ENCODE measurements at places on chromosomes 4 and X. TPM values are rescaled to one million over a fixed set of nuclear protein-coding genes. Genes with fewer than 3 reads are reported as not detected.

DNA sequence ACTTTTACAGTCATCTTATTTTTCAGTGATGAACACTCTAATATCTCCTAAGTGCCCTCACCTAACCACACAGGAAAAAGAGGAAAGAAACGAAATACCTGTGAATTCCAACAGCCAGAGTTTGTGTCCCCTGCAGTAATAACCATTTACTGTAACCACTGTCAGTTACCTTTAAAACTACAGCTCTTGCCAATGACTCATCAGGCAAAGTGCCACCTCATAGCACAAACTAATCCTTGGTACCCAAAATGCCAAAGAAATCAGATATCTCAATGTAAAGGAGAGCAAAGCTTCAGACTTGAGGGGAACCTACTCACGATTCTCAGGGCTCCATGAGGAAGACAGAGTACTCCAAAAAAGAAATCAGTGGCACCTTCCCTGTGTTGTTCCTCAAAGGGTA, 146.5 kb downstream of the NDST3 start:
- no peak for DNase-seq

GRCh38 chr4:183306811-183307210, 13.3 kb downstream of the CLDN22 start:
- no peak for DNase-seq

DNA sequence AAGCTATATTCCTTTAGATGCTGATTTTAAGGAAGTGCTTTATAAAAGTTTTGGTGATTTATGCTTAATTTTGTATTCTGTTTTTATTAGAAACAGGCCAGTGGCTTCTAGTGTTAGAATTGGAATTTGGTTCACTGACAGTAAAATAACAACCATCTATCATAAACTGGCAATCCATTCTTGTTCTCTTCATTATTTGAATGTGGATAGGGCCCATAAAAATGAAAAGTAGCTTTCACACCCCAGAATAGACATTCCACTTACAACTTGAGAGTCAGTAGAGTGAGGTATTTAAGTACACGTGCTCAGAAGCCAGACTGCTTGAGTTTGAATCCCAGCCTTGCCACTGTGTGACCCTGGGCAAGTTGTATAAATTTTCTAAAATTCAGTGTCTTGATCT, 232.4 kb upstream of the CTSO start:
- DNase-seq, result no peak

DNA sequence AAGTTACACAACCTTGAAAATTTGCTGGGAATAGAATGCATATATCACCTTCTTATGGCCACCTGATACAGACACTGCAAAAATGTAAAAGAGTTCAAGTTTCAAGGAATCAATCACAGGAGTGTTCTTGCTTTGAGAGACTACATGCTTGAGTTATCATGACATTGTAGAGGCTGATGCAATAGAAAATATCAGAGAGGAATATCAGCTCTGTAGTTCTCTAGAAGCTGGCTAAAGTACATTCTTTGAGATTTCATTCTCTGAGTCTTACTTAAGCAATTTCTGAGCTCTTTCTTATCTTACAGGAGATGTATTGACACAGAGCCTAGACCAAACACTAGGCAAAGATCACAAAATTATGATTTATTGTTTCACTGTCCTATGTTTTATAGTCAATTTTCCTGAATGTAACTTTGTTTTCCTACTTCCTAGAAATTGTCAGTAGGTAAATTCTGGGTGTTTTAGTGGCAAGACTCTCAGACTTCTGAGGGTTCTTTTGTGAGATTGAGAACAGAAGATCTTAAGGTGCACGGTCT, 152.1 kb upstream of the HPGD start:
- DNase-seq, result no peak

GRCh38 chrX:130523460-130524394, 121.9 kb downstream of the RBMX2 start:
- peak; percentile 49 for DNase-seq

DNA sequence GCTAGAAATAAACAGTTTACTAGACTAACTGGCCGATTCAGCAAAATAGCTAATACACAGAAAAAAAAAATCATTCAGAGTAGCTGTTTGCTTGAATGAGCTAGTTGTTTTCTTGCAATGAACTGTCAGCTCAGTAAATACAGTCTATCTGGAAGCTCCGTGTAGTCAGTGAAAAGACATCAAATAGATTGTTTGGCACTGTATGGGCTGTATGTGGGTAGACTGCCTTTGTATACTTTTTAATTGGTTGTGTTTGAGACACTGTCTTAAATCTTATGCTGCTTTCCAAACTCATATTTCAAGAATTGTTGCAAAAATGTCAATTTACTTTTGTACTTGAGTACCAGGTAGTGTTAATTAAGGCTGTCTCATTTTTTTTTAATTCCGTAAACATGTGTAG, 61.6 kb upstream of the GPR174 start:
- no peak for DNase-seq

DNA sequence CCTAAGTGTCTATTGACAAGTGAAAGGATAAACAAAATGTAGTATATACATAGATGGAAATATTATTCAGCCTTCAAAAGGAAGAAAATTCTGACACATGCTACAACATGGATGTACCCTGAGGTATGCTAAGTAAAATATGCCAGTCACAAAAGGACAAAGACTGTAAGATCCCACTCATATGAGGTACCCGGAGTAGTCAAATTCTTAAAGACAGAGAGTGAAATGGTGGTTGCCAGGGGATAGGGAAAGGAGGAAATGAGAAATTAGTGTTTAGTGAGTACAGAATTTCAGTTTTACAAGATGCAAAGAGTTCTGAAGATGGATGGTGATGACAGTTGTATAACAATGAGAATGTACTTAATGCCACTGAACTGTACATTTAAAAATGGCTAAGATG, 102.3 kb upstream of the NAP1L5 start:
- no peak for DNase-seq

GRCh38 chr4:17068891-17069290, 170.4 kb upstream of the LDB2 start:
- DNase-seq, result peak; percentile 57

GRCh38 chrX:17409566-17410290, 34.7 kb downstream of the NHS start:
- no peak for DNase-seq

DNA sequence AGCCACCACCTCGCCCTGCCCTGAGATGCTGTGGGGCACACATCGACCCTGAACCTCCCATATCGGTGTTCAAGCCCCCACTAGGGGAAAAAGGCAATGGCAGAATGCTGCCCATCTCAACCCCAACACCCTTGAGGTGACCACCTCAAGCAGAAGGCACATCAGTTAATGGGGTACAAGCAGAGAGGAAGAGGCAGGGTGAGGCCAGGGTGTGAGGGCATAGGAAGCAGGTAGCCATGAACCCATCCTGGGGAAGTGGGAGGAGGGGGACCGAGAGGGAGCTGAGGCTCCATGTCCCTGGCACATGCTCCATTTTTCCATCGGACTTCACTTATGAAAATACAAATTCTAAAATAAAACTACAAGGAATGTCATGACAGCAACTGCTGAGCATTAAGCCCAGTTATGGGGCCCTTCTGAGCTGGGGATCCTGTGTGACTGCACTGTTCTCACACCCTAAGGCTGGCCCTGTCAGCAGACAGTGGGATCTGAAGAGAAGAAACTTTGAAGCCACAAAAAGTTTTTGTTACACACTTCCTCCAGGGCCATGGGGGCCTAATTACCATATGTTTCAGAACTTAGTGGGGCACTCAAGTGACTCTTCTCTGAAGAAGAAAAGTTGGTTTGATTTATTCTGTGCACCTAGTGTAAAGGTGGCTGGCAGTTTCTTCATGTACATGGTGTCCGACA, 68.2 kb upstream of the FAM241A start:
- DNase-seq, result no peak

CDX4 gene
- not detected for polyA plus RNA-seq

GRCh38 chr4:7744142-7744804, 195.4 kb downstream of the AFAP1 start:
- no peak for DNase-seq

DNA sequence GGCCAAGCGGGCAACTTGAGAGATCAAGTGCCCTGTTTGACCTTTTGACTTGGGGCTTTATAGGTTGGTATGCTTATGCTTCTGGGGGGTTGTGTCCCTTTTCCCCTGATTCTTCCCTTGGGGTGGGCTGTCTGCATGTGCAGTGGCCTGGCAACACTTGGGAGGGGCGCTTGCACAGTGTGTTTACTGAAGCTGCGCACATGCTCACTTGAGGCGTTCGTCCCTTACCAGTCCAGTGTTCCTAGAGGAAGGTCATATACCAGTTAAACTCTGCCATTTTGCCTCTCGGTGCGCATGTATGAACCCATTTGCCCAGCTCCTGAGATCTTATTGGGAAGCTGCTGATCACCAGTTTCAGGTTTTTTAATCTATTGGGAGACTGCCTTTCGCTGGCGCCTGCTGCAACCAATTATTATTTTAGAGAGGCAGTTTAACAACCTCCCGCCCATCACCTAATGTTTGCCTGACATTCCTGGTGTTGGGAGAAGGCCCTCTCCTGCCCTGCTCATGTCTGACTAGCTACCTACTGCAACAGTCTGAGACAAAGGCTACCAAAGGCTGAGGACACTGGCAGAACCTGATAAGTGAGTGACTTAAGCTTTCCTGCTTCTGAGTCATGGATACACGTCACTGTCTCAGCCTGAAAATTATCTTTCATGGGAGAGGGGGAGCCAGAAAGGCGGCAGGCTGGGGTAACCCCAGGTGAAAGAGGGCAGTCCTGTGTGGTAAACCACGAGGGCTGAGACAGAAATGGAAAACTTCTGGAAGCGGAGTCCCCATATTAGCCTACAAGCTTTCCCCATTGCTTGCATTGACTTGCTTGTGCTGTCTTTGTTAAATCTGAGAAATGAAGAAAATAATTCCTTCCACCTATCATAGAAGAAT, 97.6 kb downstream of the CPE start:
- DNase-seq, result no peak

- DNase-seq, result no peak
Measured at GRCh38 chr4:148442832-148443511, 758 bp upstream of the NR3C2 start.

DNA sequence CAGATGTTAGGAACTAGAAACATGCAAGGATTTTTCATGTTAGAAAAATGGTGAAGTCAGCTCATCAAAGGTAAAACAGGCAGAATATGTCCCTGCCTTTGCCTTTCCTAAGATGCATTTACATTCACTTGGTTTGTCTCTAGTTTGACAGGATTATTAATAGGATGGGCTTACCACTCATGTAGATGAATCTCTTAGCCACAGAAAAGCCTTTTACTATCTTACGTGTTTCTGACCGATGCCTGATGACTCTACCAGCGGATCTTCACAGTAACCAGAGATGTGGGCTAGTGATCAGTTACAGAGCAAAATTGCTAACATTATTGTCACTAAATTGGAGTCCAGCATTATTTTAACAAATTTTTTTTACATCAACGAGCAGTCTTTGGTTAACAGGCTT, 187.6 kb downstream of the MAML3 start:
- DNase-seq, result no peak

- DNase-seq, result no peak
Measured at GRCh38 chrX:13008189-13008533, 33.3 kb downstream of the TMSB4X start.

CENPVL3 gene
- polyA plus RNA-seq, result 1.3 TPM

GRCh38 chrX:96919672-96920071, 36.0 kb downstream of the RPA4 start:
- no peak for DNase-seq

DNA sequence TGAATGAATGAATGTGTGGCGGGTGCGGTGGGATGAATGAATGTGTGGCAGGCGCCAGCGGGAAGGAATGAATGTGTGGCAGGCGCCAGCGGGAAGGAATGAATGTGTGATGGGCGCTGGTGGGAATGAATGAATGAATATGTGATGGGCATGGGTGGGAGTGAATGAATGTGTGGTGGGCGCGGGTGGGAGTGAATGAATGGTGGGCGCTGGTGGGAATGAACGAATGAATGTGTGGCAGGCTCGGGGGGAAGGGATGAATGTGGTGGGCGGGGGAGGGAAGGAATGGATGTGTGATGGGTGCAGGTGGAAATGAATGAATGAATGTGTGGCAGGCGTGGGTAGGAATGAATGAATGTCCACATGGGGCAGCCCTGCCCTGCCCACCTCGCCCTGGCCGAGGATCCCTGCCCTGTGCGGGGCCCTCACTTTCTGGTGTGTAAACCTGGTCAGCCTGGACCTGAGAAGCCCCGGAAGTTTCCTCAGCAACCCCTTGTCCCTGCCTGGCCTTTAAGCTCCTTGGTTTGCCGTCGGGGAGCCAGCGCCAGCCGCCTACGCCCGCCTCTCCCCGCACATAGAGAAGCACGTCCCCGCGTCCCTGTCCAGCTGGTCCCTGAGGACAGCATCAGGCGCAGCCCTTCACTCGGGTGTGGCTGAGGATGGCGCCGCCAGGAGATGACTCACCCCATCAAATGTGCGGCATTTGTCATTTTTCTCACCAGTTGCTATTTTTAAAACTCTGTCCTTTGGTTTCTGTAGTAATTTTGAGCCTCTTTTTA, 112.8 kb upstream of the LRPAP1 start:
- no peak for DNase-seq

- DNase-seq, result no peak
Measured at GRCh38 chrX:153793291-153793690, 884 bp downstream of the IDH3G start.

- peak; percentile 80 for DNase-seq
Measured at GRCh38 chrX:86047174-86047935, at the start of gene CHM. Gene CHM, minus strand, starts transcription at chrX:86047558. Its CDS starts 26 bp downstream, at chrX:86047532.

AWAT2 gene
- not detected for polyA plus RNA-seq

GRCh38 chrX:78181307-78181706, 41.9 kb upstream of the TAF9B start:
- DNase-seq, result no peak

- DNase-seq, result no peak
Measured at GRCh38 chr4:47664051-47664826, 173.6 kb downstream of the CORIN start.

RTL9 gene
- polyA plus RNA-seq, result 0.19 TPM

TMSB15A gene
- polyA plus RNA-seq, result 78.0 TPM

FAM193A gene
- 29.2 TPM for polyA plus RNA-seq

NRK gene
- 14.4 TPM for polyA plus RNA-seq

DNA sequence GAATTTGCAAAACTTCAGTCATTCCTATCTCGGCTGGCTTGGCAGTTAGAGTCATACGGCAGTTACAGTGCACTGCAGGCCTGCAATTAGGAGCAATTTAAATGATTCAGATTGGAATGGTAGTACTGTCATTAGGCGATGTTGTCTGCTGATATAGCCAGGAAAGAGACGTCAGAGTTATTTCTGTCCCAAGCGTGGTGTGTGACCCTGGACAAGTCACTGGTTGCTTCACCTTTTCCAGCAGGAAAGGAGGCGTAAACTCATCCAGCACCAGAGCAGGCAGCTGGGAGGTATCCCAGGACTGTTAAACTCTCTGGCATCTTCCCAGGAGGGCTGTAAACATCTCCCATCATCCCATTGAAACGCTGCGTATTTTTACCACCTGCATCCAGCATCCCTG, 836 bp upstream of the LNX1 start:
- no peak for DNase-seq

SULT1B1 gene
- polyA plus RNA-seq, result 0.68 TPM

DNA sequence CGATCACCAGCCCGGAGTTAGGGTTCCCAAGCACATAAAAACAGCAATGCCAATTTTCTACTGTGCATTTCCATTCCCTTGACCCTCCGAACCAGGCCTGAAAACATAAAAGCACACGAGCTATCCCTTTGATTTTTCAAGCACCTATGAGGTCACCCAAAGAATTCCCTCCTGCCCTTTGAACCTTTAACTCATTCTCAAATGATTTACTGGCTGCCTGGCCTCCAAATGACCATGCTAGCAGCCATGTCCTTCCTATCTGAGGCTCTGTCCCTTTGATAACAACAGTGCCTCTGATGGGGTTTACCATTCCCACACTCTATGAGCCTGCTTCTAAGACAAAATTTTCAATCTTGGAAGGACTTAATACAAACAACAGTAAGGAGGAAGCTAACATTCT, 15.2 kb downstream of the SHROOM4 start:
- no peak for DNase-seq

VCX gene
- polyA plus RNA-seq, result not detected

- no peak for DNase-seq
Measured at GRCh38 chrX:140764401-140764919, 54.9 kb downstream of the LINC00632 start.

NUDT11 gene
- 14.8 TPM for polyA plus RNA-seq

Data from renal cortex interstitium (tissue), 15 donors.